ENCODE measurements at places on chromosomes 6 and 20.

GRCh38 chr6:105402939-105403935 is at the start of gene PREP:
Gene PREP (minus strand): TSS chr6:105403082. CDS start chr6:105402891, 191 bp downstream.
- peak; percentile 56 for DNase-seq

DNA sequence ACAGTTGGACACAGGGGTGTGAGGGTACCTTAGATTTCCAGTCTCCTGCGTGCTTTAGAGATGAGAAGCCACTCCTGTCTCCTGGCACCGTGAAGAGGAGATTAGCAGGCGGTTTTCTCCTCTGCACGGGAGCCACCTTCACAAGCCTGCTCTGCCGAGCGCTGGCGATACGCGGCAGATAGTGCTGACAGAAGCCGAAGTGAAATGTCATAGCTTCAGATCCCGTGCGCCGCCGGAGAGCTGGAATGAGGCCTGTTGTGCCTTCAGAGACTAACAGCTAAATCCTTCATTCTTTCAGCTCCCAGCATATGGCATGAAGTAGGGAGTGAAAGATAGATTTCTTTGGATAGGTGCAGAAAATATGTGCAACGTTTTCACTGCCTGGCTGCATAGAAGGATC is 371.0 kb downstream of the TAF4 start:
- DNase-seq = no peak

DNA sequence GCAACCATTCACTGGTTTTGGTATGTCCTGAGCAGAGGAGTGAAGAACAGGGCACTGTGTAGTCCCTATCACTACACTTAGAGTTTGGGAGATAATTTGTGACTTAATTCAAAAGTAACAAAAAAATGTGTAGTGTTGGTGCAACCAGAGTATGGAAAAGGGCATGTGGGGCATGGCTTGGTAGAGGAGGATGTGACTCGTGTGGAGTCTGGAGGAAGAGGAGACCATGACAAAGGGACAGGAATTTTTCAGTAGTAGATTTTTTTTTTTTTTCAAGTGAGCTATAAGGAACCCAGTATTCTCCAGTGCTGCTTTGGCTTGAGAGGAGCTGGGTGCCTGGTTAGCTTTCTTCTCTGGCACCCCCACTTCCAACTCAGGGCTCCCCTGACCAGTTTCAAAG is 5.1 kb downstream of the MTRES1 start:
- no peak for DNase-seq

- no peak for DNase-seq
Observed at GRCh38 chr20:23598481-23598880, 7.2 kb downstream of the CST9 start.

- DNase-seq = no peak
Observed at GRCh38 chr6:52992980-52993920, 1.8 kb downstream of the GSTA4 start.

- no peak for DNase-seq
Observed at GRCh38 chr20:4110885-4111284, 95.5 kb upstream of the RNF24 start.
